Astrocyte of the cerebellum (primary cell): ENCODE measurements at places on chromosomes 4 and X.

GRCh38 chr4:99808260-99808857 is 8.3 kb upstream of the DAPP1 start:
- DNase-seq: peak; percentile 6

DNA sequence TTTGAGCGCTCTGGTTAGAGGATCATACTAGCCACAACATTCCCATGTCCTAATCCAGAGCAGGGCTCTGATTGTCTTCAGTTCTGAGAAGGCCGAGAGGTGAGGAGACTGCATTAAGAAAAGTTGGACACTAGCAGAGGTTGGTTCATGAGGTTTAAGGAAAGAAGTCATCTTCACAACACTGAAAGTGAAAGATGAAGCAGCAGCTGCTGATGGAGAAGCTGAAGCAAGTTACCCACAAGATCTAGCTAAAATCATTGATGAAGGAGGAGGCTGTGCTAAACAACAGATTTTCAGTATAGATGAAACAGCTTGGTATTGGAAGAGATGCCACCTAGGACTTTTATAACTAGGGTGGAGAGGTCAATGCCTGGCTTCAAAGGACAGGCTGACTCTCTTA is 36.8 kb downstream of the RAP1GDS1 start:
- DNase-seq: no peak

DNA sequence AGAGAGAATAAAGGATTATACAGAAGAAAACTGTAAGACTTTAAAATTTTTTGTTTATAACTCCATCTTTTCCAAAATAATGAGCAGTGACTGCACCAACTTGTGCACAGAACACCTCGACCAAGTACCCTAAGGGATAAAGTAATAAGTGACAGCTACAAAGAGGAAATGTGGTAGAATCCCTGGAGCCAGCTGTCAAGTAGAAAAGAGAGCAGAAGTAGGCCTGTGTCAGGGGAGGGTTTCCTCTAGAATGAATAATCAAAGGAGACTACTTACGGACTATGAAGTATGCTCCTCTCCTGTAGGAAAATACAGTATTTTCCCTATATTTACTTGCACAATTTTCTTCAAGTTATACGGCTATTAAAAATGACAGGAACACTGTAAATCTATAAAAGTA is 1.2 kb downstream of the EIF1AX start:
- no peak for DNase-seq

GRCh38 chr4:97691111-97691605 is 452.1 kb downstream of the STPG2 start:
- no peak for DNase-seq

DNA sequence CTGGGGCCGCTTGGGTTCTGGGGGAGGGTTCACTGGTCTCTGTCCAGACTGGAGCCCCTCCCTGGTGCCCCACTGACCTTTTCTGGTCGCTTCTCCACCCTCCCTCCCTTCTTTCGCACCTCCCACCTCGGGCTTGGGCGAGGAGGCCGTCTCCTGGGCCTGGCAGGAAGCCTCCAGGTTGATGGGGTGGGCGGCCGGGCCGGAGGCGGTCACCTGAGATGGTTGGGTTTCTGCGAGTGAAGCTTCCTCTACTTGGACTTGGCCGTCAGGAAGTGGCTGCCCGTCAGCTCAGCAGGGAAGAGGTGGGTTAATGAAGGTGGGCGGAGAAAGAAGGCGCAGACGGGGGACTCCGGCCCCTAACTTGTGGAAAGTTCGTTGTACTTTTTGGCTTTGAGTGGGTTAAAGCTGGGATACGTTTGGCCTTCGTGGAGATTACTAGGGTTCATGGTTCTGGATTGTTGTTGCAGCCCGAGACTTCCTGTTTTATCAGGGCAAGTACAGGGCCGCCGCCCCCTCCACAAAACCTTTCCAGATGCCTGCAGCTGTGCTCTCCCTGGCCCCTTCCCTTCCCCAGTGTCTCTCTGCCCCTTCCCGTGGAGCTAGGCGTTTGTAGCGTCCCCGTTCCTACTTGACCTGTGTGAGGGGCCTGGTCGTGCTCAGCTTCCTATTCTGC is 1.2 kb downstream of the AKAP17A start:
- peak; percentile 2 for DNase-seq

DNA sequence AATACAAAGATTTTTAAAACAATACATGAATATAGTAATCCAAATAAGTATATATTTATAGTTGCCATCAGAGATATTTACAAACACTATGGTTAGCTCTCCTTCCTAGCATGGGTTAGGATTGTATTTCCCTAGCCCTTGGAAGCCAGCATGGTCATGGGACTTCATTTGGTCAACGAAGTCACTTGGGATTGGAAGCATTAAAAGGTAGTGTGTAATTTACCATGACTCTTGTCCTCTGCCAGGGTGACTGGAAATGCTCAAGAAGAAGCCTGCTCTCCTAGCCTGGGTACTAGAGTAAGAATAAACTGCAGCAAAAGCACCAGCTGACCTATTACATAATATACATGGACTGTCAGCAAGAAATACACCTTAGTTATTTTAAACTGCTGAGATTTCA is 102.9 kb downstream of the COL25A1 start:
- no peak for DNase-seq

GRCh38 chr4:119010909-119011606 is 122.4 kb downstream of the SYNPO2 start:
- no peak for DNase-seq

GRCh38 chr4:110640576-110640975 is 17.7 kb upstream of the PITX2 start:
- DNase-seq: no peak

DNA sequence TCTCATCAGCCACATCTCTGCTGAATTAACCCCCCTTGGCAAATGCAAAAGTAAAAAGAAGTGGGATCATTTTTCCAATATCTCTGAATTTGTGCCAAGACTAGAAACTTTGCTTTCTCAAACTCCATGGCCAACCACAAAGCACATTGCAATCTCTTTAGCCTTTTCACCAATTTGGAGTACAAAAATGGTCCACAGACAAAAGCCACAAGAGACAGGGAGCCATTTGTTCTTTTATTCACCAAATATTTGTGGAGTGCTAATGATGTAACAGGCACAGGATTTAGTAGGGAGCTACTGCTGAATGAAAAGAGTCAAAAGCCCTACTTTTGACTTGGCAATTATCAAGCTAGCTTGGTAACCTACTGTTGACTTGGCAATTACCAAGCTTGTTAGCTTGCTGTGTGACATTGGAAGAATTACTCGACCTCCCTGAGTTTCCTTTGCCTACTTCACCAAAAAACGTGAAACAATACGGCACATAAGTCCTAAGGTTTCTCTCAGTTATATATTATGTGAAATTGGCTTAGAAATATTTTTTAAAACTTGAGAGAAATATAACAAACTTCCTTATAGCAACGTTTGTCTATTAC is 97.1 kb upstream of the KLF3 start:
- DNase-seq: peak; percentile 60

DNA sequence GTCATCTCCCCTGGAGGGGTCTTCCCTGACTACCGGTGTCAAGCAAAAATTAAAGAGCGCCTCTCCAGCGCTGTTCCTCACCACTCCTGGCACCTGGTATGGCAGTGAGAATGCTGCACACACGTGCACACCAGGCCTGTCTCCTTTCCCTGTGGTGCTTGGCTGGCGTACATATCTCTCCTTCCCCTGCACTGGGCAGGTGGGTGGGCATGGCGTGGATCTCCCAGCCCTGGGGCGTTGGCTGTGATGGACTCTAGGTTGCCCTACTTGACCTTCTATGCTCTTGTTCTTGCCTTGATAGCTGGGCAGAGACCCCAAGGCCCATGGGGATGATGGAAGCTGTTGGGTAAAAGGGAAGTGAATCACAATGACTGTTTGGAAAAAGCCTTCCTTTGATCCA is 109.2 kb downstream of the CLNK start:
- no peak for DNase-seq

DNA sequence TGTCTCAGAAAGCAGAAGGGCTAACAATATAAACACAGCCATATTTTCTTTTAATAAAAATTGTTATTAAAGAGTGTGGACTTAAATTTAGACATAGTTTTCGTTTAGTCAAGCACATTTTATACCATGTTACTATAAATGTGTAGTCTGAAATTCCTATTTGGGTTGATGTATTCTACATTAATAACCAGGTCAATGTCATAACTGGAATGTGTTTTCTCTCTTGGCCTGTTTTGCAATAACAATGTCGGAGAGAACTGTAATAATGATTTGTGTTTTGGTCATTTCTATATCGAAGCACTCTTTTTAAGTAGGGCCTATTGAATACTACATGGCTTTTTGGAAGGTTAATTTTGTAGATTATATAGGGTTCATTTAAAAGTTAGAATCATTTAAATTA is 5.5 kb downstream of the USO1 start:
- DNase-seq: no peak

DNA sequence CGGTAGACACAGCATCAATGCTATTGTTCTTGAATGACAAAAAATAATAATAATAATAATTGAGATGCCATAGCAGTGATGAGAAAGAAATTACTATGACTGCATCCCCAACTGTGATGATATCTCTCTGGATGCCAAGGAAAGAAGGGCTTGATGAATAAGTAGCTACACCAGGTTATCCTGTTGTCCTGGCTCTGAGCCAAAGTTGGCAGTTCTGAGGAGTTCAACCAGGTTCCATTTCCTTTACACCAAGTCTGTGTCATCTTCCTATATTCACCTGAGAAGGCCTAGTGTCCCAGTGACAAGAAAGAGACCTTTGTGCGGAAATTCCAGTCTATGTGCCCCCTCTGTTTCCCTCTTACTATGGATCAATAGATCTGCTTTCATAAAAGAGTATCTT is 3.4 kb upstream of the MAML3 start:
- DNase-seq: no peak

- no peak for DNase-seq
Observed at GRCh38 chr4:119020158-119020557, 115.5 kb upstream of the MYOZ2 start.

- peak; percentile 42 for DNase-seq
Observed at GRCh38 chr4:139453041-139453370, 915 bp upstream of the RAB33B start.

- DNase-seq: no peak
Observed at GRCh38 chrX:110691446-110691845, 104.2 kb downstream of the CHRDL1 start.

GRCh38 chr4:159443975-159444374 is 341.1 kb downstream of the RAPGEF2 start:
- no peak for DNase-seq

DNA sequence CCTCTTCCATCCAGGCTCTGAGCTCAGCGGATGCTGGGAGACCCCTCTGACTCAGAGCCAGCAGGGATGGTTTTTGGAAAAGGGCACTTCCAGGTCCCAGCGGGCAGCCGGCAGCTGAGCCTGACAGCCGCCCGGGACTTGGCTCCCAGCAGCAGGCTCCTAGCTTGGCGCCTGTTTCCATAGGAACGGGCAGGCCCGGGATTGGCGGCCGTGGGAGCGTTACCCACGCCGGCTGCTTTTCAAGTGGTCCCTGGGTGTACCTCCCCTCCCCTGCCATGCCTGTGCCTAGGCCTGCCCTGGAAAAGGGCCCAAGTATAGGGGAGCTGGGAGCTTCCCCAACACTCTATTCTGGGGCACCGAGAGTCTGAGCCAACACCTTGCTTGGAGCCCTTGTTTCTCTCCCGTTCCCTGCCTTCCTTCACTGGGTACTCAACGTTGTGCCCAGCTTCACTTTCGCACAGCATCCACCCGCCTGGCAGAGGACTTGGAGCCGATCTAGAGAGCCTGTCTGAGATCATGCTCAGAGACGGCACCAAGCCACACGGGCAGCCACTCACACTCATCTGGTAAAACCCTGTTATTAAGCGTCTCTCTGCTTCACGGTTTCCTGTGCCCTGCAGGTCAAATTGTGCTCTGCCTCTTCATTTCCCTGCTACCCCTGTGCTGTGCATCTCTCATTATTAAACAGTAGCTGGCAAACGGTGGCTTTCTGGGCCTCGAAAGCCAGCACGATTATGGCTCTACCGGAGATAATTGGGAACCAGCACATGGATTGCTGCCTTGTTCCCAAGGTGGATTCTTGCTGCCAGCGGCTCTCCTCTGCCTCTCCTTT is 521.5 kb downstream of the BCOR start:
- no peak for DNase-seq

DNA sequence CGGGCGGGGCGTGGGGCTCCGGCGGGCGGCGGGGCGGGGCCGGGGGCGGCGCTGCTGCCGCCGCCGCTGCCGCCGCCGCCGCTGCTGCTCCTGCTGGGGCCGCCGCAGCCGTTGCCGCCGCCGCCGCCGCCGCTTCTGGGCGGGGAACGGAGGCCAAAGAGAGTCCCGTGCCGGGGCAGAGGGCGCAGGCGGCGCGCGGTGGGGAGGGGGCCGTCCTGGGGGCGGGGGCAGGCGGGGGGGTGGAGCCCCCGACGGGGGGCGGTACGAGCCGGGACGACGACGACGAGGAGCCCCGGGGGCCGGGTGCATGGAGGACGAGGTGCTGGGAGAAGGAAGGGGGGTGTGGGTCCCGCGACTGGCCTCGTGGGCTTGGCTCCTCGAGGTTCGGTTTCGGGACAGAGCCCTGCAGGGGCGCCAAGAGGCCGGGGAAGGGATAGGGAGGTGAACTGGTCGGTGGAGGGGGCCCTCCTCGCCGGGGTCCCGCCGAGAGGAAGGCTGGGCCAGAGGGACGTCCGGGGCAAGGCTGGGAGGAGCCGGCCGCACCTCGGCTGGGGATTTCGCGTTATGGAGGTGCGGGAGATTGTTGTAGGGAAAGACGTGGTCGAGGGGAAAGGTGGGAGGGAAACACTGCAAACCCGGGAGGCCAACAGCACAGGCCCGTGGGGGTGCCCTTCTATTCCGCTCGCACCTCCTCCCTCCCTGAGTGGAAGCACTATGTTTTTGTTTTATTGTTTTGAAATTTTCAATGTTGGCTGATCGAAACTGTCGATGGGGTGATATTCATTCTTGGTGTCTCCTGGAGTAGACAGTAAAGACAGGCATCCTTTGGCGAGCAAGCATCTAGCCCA is 1.9 kb downstream of the BCORL1 start:
- no peak for DNase-seq

- no peak for DNase-seq
Observed at GRCh38 chr4:133524369-133524768, 375.3 kb downstream of the PCDH10 start.

DNA sequence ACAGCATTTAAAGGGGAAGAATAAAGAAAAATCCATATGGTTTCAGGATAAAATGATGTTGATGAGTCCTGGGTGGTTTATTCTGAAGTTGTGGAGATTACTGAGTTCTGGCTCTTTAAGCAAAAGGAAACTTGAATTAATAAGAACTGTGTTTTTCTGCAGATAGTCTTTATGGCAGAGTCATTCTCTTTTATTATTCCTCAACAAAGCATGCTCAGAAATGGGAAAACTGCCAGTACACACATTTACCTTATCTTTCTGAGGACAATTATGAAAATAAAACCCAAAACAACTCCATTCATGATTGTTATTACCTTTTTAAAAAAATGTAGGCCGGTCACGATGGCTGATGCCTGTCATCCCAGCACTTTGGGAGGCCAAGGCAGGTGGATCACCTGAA is 58.5 kb downstream of the ADD1 start:
- DNase-seq: no peak

- no peak for DNase-seq
Observed at GRCh38 chr4:173991316-173991715, 292.2 kb downstream of the FBXO8 start.

DNA sequence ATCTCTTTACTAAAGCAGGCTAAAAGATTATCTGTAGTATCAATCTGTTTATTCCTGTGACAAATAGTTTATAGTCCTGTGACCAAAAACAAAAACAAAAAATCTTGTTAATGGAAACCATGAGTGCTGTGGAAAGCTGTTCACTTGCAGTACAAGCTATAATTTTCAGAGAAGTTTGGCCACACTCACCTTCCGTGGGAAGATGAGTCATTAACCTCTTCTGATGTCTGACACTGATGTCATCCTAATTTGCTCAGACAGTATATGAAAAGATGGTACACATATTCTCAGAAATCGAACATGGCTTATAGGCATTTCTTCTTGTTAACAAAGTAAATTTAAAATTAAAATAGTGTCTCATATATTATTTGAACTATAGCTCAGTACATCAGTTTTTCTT is 19.9 kb upstream of the ENPP6 start:
- DNase-seq: no peak
